ENCODE measurements at places on chromosomes 1 and 21.
A peak's percentile ranks its signal among the peaks of the same experiment; 100 is the strongest.

DNA sequence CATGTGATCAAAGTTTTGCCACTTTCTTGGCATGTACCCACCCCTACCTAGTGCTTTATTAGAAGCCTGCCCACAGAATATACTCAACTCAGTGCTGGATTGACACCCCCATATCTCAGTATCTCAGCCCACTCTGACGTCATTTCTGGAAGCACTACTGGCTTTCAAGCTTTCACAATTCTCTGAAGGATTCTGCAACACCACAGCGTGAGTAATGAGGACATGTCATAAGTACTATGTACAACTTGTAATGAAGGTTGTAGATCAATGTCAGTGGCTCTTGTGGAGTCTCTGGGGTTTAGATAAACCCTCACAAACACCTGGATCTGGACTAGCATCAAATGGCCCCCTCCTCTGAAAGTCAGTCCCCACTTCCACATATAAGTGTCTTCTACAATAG, 57.2 kb downstream of the TNFSF4 start:
- peak; percentile 69 for DNase-seq

GRCh38 chr1:228463559-228464455, 23.4 kb upstream of the RNF187 start:
- peak; percentile 84 for DNase-seq

DNA sequence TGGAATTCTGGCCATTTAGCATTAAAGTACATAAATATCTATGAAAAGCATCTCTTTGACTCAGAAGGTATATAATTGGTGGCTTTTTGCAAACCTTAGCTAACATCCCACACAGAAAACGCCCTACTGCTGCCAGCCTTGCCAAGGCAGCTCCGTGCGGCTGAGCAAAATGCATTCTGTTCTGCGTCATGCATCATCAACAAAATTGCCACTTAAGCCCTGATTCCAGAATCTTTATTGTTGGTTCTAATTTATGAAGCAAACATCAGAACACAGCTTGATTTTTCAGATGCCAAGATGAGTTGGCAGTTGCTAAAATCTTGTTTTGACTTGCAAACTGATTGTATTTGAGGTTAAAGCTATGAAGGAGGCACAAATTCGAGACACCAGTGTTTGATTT, 314.9 kb upstream of the DEPDC1 start:
- no peak for DNase-seq

DNA sequence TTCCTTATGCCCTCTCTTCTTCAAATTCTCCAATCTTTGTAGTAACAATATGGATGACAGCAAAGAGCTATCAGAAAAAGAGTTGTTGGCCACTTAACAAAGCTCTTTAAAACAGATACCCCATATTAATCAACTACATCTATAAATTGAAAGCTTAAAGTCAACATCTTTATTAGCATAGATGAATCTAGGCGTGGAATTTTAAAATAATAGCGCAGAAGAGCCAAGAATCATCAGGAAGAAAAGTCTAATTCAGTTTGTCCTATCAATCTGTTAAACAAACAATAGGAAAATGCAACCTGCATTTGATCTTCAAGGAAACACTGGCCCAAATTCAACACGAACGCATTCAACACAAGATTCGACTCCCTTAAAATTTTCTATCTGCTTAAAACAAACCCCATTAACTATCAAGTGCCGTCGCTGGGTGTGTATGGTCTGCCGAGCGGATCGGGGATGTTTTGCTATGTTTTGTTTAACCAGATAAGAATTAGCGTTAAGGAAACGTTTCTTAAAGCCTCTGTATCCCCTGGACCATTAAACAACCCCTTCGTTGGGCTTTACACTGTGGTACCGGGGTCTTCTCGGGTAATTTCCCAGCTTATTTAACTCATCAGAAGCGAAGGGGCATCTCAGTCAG, 1.0 kb downstream of the LYST start:
- DNase-seq: no peak

- no peak for DNase-seq
Measured at GRCh38 chr1:85188530-85188929, 12.3 kb downstream of the SYDE2 start.

DNA sequence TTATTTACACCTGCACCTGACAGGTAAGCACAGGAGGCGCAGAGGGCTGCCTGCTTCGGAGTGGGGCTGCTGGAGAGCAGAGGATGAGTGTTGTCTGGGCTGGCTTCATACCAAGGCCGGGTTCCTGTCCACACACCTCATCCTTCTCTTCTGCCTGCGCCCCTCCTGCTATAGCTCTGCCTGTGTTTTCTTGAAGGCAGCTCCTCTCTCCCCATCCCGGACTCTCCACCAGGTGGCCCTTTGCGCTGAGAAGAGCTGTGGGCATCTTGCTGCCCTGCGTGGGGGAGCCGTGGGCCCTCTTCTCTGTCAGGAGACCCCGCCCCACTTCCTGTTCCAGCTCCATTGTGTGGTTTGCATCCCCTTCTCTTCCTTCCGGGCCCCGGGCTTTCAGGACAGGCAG, 35.0 kb downstream of the ARHGEF10L start:
- no peak for DNase-seq

- no peak for DNase-seq
Measured at GRCh38 chr1:58250587-58250948, 296.0 kb downstream of the OMA1 start.

GRCh38 chr1:25095635-25096200, 136.6 kb downstream of the SYF2 start:
- peak; percentile 37 for DNase-seq

- DNase-seq: peak; percentile 81
Measured at GRCh38 chr21:34807881-34808568, 139.2 kb downstream of the CLIC6 start.

DNA sequence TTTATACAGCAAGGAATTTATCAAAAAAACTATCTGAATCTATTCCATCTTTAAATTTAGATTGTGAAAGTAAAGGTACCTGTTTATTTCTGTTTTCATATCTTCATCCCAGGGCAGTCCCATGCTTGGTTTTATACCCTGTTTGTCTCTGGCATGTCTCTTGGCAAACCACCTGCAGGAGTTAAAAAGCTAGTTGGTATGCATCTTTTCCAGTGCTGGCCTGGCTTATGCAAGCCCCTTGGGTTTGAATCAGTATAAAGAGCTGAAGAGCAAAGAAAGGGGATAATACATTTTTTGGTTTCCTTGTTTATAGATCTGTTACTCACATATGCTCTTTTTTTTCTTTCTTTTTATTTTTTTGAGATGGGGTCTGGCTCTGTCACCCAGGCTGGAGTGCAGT, 37.8 kb downstream of the LRRC8C start:
- no peak for DNase-seq

DNA sequence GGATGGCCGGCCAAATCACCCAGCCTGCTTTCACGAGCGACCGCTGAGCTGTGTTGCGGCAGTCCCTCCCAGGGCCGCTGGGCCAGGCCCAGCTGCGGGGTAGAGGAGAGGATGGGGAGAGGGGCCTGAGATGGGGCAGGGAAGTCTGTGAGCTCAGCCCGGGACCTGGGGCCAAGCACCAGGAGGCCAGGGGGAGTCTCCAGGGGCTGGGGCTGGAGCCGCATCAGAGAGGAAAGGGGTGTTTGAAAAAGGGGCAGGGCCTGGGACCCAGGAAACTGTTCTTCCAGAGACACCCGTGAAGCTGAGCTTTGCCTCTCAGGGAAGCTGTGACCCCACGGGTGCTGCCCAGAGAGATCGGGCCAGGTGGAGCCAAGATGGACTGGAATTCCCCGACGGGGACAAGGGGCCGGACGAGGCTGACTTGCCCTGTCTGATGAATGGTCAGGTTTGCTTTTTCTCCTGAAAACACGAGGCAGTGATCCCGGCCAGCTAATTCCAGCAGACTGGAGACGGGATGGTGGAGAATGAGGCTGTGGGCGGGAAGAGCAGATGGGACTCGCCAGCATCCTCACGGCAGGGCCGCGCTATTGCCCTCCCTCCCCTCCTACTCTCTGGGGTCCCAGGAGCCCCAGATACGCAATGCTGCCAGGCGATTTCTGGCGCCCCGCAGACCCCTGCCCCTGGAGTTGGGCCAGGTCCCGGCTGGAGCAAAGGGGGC, 40.3 kb upstream of the COL18A1 start:
- no peak for DNase-seq

DNA sequence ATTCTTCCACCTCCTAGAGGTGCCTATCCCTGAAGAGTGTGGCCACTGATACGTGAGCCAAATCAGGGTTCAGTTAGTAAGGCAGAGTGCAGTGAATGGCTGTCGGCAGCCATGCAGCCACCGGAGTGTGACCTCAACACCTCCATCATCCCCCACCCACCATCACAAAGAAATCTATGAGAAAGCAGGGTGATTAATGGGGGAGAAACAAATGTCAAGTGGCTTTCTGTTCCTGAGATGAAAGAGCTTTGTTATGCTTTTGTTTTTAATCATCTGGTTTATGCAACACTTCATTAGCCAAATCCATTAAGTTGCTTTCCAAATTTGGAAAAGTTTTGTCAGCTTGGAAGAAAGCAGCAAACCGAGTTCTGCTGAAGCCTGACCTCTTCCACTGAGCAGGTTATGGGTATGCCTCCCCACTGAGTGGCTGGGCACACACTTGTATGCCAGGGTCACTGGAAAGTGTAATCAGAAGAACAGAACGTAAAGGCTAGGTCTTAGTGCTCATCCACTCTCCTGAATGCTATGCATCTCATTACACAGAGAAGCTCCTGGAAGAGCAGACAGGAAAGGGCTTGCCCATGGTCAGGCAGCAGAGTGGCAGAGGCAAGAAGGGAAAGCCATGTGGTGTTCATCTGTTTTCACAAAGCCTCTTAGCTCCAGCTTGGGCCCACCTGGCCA, 57.1 kb upstream of the ATP1B1 start:
- DNase-seq: no peak

DNA sequence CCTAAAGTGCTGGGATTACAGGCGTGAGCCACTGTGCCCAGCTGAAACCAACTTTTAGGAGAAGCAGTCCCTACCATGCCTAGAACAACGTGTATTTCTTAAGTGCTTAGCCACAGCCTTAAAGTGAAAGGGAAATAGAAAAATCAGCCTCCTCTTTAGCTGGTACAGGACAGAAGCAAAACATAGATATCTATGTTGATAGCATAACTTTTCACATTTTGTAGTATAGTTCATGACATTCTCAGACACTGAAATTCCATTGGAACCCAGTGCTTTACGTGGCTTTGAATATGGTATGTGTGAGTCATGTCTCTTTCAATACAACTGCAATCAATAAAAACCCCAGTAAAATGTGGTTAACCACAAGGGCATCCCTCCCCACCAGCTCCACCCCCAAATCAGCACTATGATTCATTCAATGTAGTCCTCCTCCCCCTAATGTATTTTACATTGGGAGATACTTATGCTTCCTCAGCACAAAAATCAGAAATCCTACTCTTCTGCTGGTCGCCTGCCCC, 32.1 kb downstream of the TGFB2 start:
- peak; percentile 85 for DNase-seq

DNA sequence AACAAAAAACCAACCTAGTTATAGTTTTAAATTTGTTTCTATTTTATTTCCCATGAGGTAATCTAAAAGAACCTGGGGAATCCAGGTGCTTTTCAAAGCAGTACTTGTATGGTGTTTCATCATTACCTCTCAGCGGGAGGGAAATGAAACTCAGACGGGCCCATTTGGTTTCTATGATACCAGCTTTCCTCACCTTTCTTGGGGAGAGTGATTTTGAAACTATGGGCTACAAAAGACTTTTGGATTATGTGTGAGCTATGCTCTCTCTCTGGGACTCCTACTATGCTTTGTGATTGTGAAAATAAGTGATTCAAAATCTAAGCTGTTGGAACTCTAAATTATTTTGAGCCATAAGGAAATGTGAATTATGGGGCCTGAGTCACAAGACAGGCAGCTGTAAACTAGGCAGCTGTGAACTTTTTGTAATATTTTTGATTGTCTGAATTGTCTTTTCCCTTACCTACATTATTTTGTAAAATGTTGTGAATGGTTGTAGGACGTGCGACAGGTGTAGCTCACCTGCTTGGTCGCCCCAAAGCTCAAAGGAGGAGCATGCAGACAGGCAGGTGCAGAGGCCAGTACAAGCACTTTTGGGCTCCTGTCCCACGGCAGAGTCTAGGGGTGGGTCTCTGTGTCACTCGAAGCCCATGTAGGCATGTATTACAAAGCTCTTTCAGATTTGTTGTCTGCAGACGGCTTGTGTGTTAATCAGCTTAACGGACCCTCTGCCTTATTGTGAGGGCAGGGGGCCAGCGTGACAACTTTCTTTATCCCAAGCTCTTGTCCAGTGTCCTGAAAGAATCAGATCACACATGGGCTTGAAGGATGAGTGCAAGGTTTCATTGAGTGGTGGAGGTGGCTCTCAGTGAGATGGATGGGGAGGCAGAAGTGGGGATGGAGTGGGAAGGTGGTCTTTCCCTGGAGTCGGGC, 64.8 kb upstream of the BACH1 start:
- DNase-seq: no peak

GRCh38 chr21:14773777-14774345, 227.7 kb upstream of the SAMSN1 start:
- peak; percentile 67 for DNase-seq

DNA sequence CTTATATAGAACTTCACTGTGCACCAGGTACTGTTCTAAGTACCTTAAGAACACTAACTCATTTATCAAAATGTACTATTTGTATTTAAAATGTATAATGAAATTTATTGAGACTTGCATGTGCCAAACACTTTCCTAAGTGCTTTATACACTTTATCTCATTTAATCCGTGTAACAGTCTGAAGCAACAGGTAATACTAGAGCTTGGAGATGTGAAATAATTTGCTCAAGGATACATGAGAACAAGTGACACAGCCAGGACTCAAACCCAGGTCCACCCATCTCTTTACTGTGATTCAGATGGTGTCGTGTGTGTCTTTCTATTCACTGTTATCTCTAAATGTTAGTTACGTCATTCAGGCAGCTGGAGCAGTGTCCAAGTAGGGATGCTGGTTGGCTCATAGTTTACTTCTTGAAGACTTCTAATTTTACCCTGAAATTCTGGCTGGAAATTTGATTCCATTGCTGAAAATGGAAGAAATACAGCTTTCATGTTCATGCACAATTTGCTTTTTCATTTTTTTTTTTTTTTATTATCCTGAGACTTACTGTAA, 169.7 kb upstream of the UBE2U start:
- DNase-seq: no peak

- DNase-seq: peak; percentile 4
Measured at GRCh38 chr21:39444421-39445180, 977 bp downstream of the LCA5L start.

DNA sequence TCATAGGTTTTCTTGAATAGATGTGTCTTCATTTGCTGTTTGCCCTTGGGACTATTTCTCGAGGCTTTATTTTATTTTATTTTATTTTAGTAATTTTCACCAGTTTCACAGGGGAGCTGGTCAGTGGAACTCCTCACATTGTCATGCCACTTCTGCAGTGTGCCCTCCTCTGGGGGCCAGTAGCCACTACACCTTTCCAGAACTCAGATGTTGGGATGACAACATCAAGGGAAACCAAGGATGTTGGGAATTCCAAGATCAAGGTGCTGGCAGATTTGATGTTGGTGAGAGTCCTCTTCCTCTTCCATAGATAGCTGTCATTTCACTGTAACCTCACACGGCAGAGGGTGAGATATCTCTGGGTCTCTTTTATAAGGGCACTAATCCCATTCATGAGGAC, 35.5 kb downstream of the SLC26A9 start:
- no peak for DNase-seq

Measured in NB4 (cell line).